ENCODE measurements at places on chromosomes 12 and 14.
A peak's percentile ranks its signal among the peaks of the same experiment; 100 is the strongest.

- no peak for DNase-seq
Observed at GRCh38 chr12:31813305-31813704, 84.5 kb upstream of the AMN1 start.

DNA sequence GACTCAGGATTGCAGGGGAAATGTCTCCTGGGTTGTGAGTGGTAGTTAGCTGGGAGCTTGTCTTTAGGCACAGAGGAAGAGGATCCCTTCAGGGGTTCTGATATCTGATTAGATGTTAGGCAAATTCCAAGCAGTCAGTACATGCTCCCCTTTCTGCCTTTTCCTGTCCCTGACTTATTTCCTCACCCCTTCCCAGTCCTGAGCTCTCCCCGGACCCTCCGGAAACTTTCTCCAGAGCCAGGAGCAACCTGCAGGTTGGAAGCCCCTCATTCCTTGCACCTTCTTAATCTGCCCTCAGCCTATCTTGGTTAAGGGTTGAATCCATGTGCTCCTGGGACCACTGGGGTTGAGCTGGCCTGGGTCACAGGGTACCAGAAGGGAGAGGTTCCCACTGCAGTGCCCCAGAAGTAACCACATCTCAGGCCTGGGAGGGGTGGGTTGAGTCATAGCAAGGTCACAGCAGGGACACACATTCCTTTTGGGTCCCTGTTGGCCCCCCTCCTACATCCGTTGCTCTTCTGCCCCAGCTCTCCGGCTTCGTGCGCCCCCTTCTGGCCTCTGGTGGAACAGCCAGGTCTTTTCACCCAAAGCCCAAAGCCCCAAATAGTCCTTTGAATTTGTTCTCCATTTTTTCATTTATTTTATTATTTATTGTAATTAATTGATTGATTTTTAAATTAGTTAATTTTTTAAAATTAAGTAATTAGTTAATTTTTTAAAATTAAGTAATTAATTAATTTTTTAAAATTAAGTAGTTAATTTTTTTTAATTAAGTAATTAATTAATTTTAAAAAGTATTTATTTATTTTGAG, 1.8 kb downstream of the IGFBP6 start:
- DNase-seq = peak; percentile 61

GRCh38 chr14:69594846-69595245, 16.6 kb upstream of the SUSD6 start:
- no peak for DNase-seq

GRCh38 chr12:6370994-6371754, 4.2 kb downstream of the SCNN1A start:
- DNase-seq = peak; percentile 98

- DNase-seq = no peak
Observed at GRCh38 chr12:20508962-20509361, 140.6 kb downstream of the PDE3A start.

DNA sequence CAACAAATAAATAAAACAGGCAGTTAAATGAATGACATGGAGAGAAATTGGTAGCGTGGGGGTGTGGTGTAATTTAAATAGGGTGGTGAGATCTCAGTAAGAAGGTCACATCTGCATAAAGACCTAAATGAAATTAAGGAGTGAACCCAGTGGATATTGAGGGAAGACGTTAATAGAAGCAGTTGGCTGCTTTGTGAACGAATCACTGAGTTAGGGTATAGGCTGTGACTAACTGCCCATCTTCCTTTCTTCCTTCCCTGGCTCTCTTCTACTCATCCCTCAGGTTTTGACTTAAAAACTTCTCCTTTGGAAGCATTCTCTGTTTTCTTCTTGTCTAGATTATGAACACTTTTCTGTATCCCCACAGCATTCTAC, 64.7 kb downstream of the BTG1 start:
- DNase-seq = no peak

DNA sequence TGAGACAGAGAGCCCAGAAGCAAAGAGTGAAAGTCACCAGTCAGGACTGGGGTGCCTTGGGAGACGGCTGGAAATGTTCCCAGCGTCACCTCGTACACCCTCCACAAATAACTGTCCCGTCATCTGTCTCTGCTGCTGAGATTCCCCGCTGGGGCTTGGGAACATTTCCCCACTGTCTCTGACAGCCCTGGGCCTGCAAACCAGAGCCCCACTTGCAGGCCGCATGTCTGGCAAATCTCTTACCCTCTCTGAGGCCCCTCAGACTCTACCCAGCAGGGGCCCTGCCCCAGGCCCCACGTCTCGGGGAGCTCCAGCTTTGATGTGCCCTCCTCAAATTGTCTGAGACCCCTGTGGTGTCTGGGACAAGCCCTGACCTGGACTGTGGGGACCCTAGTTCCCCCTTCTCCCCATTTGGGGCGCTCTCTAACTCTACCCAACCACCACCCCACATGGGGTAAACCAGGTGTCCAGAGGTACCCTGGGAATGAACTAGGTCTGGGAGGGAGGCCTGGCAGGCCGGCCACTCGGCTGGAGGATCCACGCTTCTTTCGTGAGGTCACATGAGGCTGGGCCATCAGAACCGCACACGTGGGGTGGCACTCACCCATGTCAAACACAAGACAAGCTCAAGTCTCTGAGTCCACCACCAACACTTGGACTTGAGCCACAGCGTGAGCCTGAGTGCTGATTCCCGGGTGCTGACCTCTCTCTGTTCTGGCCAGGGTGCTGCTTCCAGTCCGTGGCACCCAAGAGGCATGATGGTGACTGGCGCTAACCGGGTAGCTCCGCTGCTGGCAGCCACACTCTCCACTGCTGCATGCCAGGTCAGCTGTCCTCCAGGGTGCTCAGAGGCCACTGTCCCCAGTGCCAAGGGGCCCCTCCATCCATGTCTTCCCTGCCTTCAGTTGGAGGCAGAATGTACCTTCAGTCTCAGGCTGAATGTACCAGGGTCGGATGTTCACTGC, 59.8 kb downstream of the DIO3 start:
- no peak for DNase-seq

DNA sequence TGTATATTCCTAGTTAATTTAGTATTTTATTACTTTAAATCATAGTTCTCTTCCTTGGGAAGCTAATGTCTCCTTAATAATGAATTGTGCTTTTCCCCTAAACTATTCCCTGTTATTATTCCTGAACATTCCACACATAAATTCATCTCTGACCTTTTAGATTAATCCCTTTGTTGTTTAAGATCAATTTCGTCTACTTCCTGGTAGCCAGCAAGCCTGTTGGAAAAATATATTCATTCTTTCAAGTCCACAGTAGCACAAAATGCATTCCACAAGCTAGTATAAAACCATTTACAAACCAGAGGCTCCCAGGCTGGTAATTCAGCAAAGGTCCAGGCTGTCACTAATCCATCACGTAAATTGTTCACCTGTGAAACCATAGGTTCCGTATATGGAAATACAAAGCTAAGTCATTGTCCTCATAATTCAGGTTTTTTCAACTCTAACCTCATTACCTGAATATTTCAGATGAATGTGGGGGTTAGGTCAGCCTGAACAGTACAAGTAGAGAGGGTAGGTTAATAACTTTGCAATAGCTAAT, 232.7 kb downstream of the SEC23A start:
- no peak for DNase-seq

DNA sequence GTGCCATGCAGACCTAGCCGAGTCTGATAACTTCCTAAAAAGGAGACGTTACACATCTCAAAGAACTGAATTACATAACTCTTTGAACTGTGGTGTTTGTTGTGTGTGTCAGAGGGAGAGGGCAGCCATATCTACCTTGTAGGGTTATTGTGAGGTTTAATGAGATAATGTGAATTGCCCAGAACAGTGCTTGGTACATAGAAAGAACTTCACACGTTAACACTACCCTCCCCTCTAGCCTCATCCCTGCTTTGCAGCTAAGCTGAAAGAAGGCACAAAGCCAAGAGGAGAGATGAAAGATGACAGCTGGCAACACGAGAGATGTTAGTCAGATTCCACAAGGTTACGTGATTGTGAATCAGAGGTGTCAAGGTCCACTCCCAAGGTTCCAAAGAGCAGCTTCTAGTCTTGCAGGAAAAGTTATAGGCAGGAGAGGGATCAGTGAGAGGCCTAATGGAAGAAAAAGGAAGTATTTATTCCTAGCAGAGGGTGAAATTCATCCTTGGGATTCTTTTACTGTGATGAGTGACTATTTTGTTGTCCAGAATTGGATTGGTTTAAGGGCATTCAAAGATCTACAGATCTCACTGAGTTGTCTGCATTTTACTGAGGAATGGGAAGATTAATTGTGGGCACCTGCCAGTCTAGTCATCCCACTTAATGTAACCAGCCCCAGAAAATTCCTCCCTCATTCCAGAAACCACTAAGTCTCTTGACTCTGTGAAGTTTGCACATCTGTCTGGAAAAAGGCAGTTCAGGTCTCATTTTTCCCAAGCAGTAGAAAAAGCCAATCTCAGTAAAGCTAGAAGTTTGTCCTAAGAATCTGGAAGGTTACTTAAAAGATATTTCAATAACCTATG, 25.9 kb upstream of the WNK1 start:
- no peak for DNase-seq

DNA sequence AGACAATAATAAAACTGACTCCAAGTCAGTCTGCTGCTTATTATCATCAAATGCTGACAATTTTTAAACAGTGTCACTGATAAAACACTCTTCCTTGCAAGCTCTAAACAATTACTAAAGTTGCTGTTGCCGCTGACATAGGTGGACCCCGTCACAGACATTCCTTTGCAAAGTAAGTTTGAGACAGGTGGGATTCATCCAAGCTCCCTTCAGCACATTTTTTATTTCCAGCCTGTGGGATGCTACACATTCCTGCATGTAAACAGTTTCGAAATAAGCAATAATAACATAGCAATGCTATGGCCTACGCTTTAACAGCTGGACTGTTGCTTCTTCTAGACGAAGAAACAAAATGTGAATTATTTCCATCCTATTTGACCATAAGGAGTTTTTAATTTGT, 85.4 kb upstream of the HIF1A start:
- DNase-seq = no peak

DNA sequence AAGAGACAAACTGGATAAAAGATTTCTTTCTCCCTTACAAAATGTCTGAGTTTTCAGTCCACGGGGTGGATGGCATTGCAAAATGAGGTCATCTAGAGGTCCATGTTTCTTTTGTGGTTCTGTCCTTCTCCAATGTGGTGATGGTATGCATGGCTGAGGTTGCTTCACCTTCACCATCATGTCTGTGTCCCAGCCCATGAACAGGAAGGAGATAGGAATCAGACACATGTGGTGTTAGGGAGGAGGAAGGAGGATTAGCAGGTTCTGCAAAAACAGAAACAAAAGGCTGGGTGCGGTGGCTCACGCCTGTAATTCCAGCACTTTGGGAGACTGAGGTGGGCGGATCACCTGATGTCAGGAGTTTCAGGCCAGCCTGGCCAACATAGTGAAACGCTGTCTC, 11.0 kb upstream of the AEBP2 start:
- DNase-seq = no peak

DNA sequence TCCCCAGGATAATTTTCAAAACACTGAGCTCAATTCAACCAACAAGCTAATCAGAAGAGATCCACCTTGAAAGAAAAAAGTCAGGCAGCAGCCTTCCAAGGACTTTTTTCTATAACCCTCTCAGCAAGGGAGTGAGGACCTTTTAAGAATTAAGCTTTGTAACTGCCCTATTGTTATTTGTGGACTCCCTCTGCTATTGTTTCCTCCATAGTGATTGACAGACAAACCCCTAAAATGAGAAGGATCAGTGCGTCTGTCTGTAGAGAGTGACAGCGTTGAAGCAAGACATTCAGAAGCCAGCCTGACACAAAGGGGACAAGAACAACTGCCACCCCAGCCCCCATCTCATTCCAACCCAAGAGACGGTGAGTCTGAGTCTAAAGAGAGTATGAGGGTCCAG, 30.3 kb upstream of the BTG1 start:
- DNase-seq = no peak

DNA sequence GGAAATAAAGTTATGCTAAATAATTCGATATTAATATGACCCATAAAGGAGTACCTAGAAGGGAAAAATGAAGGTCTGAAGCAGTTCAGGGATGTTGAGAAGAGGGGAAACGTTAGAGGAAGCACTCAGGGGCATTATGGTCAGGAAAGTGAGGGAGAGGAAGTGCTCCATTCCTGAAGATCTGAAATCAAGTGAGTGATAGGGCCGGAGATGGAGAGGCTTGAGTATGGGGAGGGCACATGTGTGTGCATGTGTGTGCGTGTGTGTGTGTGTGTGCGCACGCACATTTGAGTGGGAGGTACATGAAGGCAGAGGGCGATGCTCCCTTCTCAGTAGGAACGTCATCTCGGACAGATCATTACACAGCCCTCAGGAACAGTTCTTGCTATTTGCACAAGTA, 4.9 kb upstream of the DCD start:
- DNase-seq = no peak

DNA sequence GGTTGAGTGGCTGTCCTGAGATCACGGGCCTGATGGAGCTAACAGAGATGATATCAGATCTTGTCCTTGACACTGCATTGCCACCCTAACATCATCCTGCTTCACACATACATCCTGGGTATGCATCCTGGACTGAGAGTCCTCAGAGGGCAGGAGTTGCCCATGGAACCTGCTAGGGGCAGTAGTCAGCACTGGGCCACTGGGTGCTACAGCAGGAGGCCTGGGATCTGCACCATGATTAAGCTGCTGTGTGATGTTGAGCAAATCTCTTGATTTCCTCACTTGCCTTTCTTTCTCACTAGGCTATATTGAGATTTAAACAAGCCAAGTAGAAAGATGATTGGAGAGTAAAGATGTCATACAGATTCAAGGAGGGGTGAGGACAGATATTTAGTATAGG, 22.1 kb upstream of the EIF4B start:
- no peak for DNase-seq

GRCh38 chr12:49232940-49233841, 31.7 kb upstream of the TUBA1C start:
- peak; percentile 45 for DNase-seq

DNA sequence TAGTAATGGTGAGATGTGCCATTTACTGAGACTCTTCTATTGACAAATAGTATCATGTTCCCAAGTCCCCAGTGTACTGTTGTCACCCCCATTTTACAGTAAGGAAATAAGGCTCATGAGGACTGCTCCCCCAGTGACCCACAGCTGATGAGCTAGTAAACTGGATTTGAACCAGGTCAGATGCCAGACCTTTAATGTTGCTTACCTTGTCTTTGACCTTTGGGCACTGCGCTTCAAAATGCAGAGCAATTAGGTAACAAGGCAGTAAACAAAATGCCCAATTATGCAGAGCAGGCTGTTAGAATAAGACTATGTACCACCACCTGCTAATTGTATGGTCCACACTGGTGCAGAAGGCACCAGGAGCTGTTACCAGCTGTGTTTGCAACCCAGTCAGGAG, 38.5 kb upstream of the RIN3 start:
- no peak for DNase-seq

DNA sequence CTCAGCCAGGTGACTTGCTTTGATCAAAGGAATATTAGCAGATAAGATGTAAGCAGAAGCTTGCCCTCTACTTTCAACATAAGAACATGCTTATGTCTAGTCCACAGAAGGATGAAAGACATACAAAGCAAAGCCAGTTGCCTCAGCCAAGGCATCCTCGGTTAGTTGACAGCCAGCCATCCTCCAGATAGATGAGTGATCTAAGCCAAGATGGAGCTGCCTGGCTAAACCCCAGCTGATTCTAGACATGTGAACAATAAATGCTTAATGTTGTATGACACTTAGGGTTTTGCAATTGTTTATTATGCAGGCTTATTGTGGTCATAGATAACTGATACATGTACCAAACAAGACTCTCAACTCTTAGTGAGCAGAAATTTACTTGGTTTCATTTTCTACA, 157.6 kb upstream of the TMTC2 start:
- DNase-seq = no peak

Measured in NCI-H345 (cell line).